ENCODE measurements at places on chromosomes 6 and 20.

- no peak for DNase-seq
Measured at GRCh38 chr6:133648581-133648980, 240.3 kb upstream of the TCF21 start.

DNA sequence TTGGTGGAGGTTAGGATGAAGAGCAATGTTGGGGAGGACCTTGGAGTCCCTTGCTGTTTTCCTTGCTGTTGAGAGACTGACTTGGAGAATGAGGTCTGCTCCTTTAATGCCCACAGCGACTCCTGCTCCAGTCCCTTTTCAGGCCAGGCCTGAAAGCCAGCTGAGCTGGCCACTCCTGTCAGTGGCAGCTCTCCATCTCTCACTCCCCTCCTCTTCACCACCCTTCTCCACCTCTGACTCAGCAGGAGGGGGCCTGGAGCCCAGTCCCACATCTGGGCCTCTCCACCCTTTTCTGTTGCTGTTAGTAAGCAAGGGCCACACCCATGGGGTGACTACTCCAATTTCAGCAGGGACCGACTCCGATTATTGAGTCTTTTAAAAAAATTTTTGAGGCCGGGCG is 2.2 kb downstream of the SNX21 start:
- DNase-seq: no peak

- no peak for DNase-seq
Measured at GRCh38 chr6:15689586-15690482, 27.0 kb upstream of the DTNBP1 start.

DNA sequence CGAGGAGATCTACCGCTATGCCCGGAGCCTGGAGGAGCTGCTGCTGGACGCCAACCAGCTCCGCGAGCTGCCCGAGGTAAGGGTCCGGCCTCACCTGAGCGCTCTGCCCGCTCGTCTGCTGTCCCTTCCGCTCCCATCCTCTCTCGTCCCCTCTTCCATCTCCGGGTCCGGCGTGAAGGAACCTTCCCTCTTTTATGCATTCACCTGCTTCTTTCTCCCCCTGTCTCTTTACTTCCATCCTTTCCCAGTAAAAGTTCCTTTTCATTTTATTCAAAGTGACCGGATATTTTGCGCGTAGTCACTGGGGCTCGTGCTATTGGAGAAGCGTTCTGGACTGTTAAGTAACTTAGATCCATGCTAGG is 516 bp downstream of the LRRC1 start:
- DNase-seq: no peak

DNA sequence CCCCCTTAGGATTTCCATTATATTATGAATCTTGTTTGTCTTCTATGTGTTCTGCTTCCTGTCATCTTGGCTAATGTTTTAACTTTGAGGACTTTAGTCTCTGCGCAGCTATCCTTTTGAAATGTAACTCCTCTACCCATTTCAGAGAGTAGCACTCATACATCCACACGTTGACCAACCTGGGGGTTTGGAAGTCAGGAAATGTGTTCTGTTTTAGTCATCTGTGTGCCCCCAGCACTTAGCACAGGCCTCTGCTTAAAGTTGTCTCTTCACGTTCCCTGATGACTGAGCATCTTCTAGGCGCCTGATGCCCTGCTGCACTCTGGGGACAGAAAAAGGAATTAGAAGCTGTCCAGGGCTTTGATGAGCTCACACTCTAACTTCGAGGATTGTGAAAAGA is 47.9 kb downstream of the HMGN3 start:
- no peak for DNase-seq

DNA sequence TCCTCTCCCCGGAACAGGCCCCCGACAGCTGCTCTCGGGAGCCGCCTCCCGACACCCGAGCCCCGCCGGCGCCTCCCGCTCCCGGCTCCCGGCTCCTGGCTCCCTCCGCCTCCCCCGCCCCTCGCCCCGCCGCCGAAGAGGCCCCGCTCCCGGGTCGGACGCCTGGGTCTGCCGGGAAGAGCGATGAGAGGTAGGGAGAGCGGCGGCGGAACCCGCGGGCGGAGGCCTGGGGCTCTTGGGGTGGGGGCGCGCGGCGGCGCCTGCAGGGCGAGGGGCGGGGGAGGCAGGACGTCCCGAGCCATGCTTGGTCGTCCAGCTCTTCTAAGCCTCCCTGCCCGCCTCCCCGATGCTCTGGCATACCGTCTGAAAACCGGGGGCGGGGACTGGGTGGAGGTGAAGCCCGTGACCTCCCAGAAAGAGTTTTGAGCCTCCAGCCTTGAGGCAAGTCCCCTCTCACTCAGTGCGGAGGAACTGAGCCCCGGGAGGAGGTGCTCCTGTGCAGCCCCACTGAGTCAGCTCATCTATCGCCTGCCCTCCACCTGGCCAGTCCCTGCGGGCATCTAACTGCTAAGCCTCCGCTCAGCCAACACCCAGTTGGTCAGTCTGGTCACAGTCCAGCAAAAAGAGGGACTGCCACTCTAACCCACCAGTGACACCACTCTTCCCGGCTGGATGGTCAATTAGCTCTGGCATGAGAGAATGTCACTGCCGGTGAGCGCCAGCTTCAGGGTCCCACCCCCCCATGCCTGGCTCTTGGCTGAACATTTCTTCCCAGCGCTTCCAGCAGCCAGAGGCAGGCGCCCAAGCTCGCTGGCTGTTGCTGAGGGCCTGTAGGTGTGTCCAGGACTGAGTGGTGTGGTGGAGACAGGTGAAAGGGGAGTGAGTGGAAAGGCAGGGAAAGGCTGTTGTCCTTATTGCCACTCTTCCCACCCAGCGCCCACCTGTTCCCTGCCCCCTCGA is 482 bp downstream of the DDR1 start:
- DNase-seq: no peak

- no peak for DNase-seq
Measured at GRCh38 chr6:93676581-93676980, 257.2 kb upstream of the EPHA7 start.

GRCh38 chr20:64065062-64065973 is 2.3 kb downstream of the TCEA2 start:
- no peak for DNase-seq

GRCh38 chr6:152700427-152700826 is 2.7 kb downstream of the MYCT1 start:
- no peak for DNase-seq

Measured in HuH-7 (cell line).